ENCODE measurements at places on chromosomes 7 and 10.
A peak's percentile ranks its signal among the peaks of the same experiment; 100 is the strongest.

GRCh38 chr7:34844936-34845665 lies 187.1 kb downstream of the NPSR1 start:
- ATAC-seq, result no peak

DNA sequence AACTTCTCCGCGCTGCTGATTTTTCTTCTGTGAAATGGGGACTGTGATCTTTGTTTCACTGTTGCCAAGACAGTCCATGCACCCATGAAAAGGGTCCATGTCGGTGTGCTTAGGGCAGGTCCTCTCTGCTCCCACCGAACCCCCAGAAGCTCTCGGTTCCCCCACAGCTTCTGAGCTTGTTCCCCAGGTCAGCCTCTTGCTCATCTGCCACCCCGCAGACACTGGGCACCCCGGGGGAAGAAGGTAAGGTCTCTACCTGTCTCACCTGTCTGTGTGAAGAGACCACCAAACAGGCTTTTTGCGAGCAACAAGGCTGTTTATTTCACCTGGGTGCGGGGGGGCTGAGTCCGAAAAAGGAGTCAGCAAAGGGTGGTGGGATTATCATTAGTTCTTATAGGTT lies 66.2 kb upstream of the NANOS1 start:
- no peak for ATAC-seq

DNA sequence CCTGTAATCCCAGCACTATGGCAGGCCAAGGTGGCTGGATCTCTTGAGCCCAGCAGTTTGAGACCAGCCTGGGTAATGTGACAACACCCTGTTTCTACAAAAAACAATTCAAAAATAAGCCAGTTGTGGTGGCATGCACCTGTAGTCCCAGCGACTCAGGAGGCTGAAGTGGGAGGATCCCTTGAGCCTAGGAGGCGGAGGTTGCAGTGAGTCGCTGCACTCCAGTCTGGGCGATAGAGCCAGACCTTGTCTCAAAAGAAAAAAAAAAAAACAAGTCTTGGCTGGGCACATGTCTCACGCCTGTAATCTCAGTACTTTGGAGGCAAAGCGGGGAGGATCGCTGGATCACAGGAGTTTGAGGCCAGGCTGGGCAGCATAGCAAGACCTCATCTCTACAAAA lies 74.6 kb upstream of the PDSS1 start:
- no peak for ATAC-seq

GRCh38 chr7:24757353-24758275 lies at the start of gene GSDME:
Gene GSDME, minus strand, starts transcription at chr7:24757464. Its CDS starts 7,690 bp downstream, at chr7:24749774.
- peak; percentile 85 for ATAC-seq

- no peak for ATAC-seq
These were observed 15.4 kb downstream of the FGF8 start for GRCh38 chr10:101760510-101760909.

- no peak for ATAC-seq
These were observed 132.3 kb downstream of the THSD7A start for GRCh38 chr7:11699666-11700065.

GRCh38 chr10:75180592-75180991 lies 30.0 kb upstream of the VDAC2 start:
- ATAC-seq, result no peak

- ATAC-seq, result no peak
These were observed 20.8 kb upstream of the ERVW-1 start for GRCh38 chr7:92498557-92498956.

GRCh38 chr10:17175551-17175950 lies 25.9 kb downstream of the TRDMT1 start:
- ATAC-seq, result peak; percentile 29

DNA sequence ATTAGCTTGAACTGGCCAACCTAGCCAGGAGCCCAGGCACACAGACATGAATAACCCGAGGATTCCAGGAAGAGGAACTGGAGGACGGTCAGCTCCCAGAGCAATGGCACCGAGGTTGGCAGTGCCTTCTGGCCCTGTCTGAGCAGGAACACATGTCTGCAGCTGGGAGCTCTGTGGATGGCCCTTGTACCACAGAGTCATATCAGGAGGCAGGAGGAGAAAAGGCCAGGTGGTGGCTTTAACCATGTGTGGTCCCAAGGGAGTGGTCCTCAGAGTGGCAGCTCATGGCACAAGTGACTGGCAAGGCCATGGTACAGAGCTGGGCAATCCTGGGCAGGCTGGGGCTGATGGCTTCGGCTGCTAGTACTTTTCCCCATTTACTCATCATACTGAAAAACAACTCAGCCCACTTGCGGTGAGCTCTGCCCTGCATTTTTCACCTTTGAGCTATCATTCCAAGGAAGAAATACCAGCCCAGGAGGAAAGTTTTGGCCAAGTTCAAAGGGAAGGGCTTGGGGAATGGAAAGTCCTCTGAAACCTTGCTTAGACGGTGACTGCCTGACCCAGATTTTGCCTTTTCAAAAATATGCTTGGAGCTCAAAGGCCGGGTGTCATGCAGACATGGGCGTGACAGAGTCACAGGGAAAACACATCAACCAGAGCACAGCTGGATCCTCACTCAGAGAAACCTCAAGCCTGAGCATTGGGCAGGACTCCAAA lies 25.7 kb upstream of the LOXL4 start:
- ATAC-seq, result no peak

DNA sequence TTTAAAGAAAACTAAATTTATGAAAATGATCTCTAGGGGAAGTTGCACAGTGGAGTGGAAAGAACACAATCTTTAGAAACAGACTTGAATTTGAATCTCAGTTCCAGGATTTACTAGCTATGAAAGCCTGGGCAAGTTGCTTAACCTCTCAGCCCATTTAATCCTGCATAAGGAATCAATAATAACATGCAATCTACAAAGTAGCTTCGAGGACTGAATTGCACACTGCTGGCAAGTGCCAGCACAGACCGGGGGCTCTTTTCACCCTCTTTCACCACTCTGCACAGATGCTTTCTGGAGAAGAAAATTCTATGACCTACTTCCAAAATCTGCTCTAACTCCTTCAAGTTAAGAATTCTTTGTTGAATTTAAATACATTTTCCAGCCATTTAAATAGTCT lies 63.4 kb upstream of the ANK3 start:
- no peak for ATAC-seq

DNA sequence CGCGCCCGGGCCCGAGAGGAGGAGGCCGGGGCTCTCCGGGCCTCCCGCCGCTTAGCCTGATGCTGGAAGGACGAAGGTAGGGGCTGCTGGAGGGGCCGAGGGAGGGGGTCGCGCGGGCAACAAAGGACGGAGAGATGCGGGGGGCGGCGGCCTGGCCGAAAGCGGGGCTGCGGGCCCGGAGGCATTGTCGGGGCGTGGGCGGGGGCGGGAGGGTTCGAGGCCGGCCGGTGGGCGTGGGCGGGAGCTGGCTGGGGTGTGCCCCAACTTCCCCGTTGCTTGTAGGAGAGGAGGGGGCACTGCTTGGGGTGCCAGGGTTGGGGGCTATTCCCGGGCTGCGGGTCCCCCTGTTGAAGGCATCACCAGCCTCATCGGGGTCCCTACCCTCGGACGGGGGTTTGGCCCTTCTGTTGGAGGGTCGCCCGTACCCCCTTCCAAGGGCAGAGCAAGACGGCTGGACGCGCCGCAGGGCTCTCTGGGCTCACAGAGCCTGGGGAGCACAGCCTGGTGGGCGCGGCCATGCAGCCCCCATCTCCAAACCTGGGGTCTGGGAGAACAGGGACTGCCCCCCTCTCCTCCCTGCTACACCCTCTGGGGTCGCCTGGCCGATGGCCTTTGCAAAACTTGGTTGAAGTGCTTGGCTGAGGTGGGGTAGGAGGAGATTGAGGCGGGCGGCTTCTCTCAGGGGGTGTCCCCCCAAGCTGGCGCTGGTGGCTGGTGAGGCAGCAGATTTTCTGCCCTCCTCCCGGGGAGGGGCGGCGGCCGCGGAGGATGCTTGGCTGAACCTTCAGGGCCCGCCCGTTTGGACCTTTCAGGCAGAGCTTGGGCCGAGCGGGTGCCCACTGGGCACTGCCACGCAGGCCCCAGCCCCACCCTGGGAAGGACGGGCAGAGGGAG lies 699 bp downstream of the CLIP2 start:
- ATAC-seq, result no peak

GRCh38 chr10:62183442-62183841 lies 85.2 kb downstream of the RTKN2 start:
- no peak for ATAC-seq

GRCh38 chr7:1176891-1177373 lies 16.9 kb upstream of the ZFAND2A start:
- peak; percentile 78 for ATAC-seq

GRCh38 chr7:2904202-2904601 lies 60.1 kb upstream of the GNA12 start:
- peak; percentile 19 for ATAC-seq

GRCh38 chr10:17479822-17480221 lies 25.4 kb upstream of the ST8SIA6 start:
- no peak for ATAC-seq

DNA sequence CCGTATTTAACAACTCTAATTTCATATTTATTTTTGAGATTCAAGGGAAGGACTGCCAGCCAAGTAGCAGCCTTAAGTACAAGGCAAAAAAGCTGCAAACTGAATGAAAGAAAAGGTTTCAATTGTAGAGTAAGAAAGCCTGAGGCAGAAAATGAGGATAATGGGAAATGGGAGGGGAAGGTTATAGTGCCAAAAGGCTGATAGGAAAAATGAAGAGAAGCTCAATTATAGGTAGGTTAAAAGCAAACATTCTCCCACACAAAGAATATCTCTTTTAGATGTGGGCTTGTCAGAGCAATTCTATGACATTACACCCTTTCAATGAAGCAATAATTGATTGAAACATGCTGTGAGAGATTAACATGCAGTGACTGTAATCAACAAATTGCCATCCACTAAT lies 175.3 kb downstream of the RAPGEF5 start:
- ATAC-seq, result peak; percentile 46

GRCh38 chr10:5656737-5657579 lies 9.4 kb downstream of the ASB13 start:
- no peak for ATAC-seq

- peak; percentile 85 for ATAC-seq
These were observed 156.1 kb downstream of the WDR11 start for GRCh38 chr10:121007264-121007663.

DNA sequence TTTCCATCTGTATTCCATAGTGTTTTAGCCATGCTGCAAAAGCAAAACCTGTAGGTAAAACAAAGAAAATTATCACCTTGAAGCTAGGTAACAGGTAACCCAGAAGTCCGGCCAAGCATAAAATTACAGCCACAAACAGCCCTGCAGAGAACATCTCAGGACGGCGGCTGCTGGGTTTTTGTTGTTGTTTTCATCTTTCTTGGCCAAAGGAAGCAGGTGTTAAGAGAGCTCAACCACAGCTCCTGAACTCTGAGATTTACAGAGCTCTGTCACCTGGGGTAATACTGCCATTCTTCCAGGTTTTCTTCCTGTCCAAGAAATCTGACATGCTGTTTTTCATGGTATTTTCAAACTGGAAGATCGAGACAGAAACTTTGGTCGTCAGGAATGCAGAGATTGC lies 847 bp upstream of the SCIN start:
- ATAC-seq, result no peak

GRCh38 chr7:158655507-158655906 lies 49.1 kb downstream of the NCAPG2 start:
- no peak for ATAC-seq

DNA sequence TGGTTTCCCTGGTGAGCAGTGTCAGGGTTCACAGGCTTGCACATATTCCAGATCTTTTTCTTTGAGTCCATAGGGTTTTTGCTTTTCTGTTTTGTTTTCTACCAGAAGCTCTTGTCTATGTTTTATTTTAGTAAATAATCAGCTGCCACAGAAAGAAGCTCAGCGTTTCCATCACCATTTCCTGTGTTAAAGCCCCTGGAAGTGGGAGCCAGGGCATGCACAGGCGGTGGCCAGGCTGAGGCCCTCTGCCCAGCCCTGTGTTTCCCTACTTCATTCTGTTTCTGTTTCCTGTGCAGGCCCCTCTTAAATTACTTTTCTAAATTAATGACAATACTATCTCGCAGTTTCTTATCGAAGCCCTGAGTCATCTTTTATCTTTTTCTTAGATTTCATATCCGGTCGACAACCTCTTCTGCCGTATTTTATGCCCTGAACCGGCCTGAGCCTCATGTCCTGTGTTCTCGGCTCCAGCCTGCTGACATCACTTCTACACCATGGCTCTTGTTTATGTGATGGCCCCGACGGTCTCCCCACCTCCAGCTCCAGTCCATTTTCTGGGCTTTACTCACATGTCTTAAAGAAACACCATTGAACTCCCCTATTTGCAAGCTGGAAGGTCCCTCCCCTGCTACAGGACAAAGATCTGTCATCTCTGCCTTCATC lies 442.2 kb downstream of the TCERG1L start:
- ATAC-seq, result no peak

DNA sequence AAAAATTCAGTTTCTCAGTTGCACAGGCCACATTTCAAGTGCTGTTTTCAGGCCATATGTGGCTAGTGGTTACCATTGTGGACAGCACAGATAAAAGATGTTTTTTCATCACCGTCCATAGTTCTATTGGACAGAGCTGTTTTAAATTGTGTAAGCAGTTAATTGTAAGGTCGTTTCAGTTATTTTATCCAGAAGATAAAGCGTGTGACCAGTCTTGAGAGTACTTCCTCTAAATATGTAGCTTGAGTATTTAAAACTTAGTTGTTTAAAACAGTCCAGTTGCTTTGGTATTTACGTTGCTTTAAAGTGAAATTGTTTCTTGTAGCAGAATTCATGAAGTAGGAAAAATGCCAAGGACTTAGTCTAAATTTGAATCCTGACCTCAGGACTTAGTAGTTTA lies 66.9 kb downstream of the ZNRF2 start:
- ATAC-seq, result no peak

GRCh38 chr10:35208949-35209613 lies 82.4 kb downstream of the CREM start:
- ATAC-seq, result no peak

- ATAC-seq, result no peak
These were observed 7.7 kb downstream of the NDUFB2 start for GRCh38 chr7:140704205-140704604.

GRCh38 chr7:582931-583330 lies 63.3 kb upstream of the PDGFA start:
- no peak for ATAC-seq

- no peak for ATAC-seq
These were observed 14.2 kb downstream of the TFAM start for GRCh38 chr10:58399410-58399809.

GRCh38 chr10:35353805-35354204 lies 17.5 kb downstream of the CCNY start:
- ATAC-seq, result no peak

GRCh38 chr7:157136372-157136771 lies 2.4 kb upstream of the UBE3C start:
- no peak for ATAC-seq

DNA sequence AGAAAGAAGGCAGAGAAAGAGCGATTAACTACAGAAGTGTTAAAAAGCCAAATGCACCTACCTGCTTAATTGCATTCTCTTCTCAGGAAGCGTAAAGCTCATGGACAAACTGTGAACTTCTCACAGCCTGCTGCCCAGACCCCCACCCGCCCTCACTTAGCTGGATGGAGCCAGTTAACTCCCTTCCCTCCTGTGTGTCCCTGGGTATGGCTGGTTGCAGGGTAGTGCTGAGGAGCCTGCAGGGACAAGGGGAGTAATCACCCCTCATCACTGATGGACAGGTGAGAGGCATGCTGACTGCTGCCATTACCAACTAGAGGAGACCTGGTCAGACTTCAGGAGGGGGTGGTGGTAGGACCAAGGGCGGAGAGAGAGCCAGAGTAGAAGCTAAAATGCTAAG lies 37.5 kb downstream of the ENO4 start:
- no peak for ATAC-seq

Data from motor neuron (in vitro differentiated cells).